Cerebellum (tissue), 4 donors: ENCODE measurements at places on chromosomes 12 and 14. TPM values are rescaled to one million over a fixed set of nuclear protein-coding genes. Genes with fewer than 3 reads are reported as not detected.
A peak's percentile ranks its signal among the peaks of the same experiment; 100 is the strongest.

GRCh38 chr12:132046561-132046960 lies 96.8 kb downstream of the EP400 start:
- DNase-seq: no peak

- no peak for DNase-seq
Observed at GRCh38 chr14:99752486-99753121, 40.6 kb upstream of the EML1 start.

DNA sequence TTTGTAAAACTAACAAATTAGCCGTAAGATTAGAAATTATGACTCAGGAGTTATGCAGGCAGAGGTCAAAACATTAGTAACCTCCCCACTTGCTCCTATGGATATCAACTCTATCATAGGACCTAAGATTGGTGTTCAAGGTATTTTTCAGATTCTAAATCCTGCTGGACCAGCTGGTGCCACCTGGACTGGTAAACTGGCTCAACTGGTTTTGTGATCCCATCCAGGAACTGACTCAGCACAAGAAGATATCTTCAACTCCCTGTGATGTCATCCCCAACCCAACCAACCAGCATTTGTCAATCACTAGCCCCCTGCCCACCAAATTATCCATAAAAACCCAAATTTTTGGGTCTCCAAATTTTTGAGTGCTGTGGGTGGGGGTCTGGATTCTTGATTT lies 98.1 kb upstream of the OR4E1 start:
- DNase-seq: no peak

DNA sequence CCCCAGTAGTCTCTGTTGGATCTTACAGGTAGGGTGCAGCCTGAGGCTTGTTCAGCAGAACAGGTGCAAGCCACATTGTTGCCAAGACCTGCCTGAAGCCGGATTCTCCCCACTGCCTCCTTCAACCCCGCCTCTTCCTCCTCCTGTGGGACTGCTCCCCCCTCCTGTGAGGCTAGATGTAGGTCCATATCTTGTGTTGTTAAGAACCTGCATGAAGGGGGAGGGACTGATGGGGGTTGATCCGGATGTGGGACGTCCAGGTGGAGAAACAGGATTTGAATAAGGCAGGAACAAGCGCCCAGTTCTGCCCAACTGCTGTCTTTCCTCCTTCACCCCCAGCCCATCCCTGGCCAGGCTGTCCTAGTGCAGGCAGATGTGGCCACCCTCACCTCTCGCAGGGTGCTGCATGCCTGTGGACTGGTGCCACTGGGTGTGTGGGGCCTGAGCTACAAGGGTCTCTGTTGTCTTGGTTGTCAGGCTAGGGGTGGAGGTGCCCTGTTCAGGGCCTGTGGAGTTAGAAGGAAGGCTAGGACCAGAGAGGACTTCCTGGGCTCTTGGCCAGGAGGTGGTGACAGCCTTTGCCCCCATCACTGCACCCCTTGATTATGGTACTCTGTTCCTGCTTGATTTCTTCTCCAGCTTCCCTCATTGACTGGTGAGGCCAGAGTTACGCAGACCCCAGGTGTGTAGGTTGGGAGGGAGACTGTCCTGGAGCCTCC lies 1.4 kb downstream of the NR4A1 start:
- DNase-seq: no peak

GRCh38 chr14:24394275-24394674 lies 4.5 kb upstream of the NYNRIN start:
- no peak for DNase-seq

DNA sequence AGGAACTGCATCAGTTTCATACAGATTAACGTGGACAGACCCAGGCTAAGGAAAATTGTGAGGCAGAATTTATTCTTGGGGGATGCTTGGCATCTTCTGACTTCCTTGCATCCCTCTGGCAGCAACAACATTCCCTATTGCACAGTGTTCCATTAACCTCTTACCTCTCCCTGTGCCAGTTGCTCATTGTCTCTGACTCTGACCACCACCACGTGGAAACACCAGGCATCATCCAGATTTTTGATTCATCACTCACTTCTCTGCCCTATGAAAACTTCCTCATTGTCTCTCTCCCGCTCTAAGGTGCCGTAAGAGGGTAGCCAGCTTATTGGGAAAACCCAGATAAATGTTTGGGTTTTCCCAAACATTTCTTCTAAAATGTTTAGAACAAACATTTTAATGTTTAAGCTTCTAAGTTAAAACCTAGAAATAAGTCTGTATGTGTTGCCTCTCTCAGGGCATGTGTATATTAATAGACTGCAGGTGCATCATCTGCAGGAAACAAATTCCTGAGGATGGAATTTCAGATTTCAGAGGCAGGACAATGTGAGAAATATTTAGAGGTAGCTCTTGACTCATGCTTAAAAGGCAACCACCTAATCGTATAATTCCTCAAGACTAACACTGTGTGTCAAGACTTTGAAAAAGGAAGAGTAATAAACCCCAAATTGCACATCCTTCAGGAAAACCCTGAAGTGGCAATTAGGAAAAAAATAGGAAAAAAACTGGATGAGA lies 64.5 kb upstream of the SLC35F4 start:
- DNase-seq: no peak

- no peak for DNase-seq
Observed at GRCh38 chr14:102930753-102931579, 8.5 kb downstream of the AMN start.

DNA sequence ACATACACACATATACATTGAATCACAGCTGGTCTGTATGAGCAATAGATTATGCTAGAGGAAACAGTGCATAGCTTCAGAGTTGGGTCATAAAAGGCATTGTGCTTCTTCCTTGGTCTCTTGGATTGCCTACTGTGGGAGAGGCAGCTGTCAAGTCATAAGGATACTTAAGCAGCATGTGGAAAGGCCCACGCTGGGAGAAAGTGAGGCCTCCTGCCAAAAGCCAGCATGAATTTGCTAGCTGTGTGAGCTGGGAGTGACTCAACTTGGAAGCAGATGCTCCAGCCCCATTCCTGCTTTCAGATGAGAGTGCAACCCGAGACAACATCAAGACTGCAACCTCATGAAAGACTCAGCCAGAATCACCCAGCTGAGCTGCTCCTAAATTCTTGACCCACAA lies 311.9 kb upstream of the TBX3 start:
- DNase-seq: no peak

GRCh38 chr12:116818341-116818856 lies 62.8 kb downstream of the HRK start:
- peak; percentile 30 for DNase-seq

SLC24A4 gene
- total RNA-seq: 4.7 TPM

GRCh38 chr14:77640756-77641533 lies 24.5 kb upstream of the SPTLC2 start:
- DNase-seq: no peak

DNA sequence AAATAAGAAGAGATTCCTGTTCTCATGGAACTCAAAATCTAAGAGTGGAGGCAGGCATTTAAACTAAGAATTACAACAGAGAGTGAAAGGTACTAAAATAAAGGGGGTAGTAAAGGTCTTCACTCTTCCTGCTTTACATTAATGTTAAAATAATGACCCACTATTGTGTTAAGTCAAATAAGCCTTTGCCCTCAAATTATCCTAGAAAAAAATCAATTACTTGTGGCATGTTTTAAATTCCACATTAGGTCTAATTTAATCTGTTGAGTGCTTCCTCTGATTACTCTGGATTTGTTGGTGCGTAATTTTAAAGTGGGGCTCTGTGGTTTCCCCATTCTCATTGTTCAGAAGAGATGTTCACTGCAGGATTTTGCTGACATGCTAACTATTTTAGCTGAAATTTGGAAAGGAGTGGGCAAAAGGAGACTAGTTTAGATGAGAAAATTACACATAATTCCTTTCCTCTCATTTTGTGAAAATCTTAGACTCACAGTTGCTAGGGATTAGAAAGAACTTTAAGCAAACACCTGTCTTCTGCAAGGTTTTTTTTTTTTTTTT lies 35.5 kb downstream of the BTG1 start:
- no peak for DNase-seq

DNA sequence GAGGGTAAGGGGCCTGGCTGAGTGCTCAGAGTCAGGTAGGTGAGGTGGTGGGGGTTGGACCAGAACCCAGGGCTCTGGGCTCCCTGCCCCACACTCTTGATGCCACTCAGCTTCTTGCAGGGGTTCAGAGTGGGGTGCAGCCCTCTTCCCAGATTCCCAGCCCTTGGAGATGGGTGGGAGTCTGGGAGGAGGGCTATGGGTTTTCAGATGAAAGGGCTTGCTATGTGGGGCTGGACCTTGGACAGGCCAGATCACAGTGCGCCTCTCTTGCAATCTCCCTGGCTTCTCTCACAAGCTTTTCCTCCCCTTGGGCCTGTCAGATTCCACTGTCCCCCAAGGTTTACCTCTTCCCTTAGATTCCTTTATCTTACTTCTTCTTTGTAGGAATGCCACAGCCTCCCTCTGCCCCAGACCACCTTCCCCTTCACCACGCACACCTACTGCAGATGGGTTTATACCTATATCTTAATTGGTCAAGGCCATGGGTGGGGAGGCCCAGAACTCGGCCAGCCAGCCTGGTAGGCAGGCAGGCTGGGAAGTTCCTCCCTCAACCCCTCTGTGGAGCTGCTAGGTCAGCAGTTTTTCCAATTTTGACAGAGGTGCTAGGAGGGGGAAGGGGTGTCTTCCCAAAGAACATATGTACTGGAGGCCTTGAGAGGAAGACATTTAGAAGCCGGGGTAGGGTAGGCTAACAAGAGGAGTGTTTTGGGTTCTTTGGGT lies 1.4 kb downstream of the NYNRIN start:
- DNase-seq: no peak

RHEBL1 gene
- total RNA-seq: 0.91 TPM

- no peak for DNase-seq
Observed at GRCh38 chr12:103844305-103844704, 3.3 kb upstream of the NT5DC3 start.

GRCh38 chr12:6626654-6627283 lies 9.0 kb downstream of the LPAR5 start:
- DNase-seq: no peak

DNA sequence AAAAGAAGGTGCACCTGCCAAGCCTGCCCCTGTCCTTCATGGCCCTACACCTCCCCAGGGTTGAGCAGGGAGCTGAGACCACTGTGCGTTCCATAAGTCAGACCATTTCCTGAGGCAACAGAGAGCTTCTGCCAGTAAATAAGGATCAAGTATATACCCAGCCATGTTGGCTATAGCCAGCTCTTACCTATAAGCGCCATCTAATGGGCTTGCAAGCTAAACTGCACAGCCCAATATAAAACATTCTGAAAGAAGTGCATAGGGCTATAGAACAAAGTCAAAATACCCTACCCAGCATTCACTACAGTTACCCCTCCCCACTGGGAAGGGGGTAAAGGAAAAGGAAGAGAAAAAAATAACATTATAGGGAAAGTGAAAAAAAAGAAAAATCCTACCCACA lies 59.3 kb upstream of the SCAF11 start:
- no peak for DNase-seq

- DNase-seq: no peak
Observed at GRCh38 chr12:96585977-96586376, 96.6 kb downstream of the CFAP54 start.

DNA sequence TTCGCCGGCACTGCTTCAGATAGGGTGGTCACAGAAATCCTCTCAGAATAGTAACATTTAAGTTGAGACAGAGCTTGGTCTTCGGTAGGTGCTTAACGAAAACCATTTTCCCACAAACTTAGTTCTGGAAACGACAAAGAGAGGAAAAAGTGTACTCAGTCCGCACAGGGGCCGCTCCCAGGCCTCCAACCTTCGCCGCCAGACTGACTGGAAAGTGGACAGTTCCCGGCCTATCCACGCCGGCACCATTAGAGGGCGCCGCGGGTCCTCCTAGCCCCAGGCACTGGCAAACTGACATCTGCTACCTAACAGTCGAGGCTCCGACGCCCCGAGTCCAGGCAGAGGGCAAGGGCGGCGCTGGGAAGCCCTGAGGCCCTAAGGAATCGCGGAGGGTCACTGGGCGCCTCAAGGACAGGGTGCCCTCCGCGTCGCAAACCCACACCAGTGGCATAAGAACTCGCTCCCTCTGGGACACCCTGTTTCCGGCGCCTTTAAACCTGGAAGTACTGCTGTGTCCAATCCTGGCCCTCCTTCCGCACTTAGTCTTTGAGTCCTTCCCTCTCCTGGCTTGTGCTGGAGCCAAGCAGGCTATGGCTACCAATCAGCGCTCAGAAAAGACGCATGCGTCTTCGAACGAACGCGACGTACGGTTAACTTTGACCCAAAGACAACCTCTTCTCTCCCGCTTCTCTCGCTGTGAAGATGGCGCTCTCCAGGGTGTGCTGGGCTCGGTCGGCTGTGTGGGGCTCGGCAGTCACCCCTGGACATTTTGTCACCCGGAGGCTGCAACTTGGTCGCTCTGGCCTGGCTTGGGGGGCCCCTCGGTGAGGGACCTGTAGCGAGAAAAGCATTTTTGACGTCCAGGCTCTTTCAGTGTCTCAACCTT lies at the start of gene LETMD1:
TSS of gene LETMD1 (plus strand) at position 673 of the 886 bp plus-strand sequence. CDS start at position 703, 30 bp downstream.
- DNase-seq: peak; percentile 96

TAS2R30 gene
- total RNA-seq: 29.1 TPM

DNA sequence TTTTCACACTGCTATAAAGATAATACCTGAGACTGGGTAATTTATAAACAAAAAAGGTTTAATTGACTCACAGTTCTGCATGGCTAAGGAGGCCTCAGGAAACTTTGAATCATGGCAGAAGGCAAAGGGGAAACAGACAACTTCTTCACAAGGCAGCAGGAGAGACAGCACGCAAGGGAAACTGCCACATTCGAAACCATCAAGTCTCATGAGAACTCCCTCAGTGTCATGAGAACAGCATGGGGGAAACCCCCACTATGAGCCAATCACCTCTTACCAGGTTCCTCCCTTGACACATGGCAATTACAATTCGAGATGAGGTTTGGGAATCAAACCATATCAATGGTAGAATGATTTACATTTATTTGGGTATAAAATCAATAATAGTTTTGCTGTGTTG lies 558.5 kb downstream of the TMTC2 start:
- no peak for DNase-seq

DNA sequence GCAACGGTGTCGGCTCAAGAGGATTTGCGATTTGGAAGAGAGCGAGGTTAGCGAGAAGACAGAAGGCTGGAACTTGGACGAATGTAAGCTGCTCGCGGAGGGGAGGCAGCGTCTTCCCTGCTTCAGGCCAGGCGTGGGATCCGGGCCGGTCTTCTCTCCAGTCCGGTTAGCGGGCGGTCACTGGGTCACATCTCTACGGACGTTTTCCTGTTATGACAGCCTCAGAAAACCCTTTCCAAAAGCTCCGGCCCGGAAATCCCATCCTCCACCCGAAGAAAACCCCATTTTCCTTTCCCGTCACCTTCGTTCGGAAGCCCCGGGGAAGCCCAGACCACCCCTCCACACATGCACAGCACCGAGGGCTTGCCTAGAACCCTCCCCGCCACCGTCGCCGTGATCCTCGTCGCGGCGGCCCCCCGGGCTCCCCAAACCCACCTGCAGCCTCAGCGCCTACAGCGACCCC lies 268 bp downstream of the NDUFB1 start:
- DNase-seq: peak; percentile 63

- peak; percentile 87 for DNase-seq
Observed at GRCh38 chr14:75277008-75277814, 1.4 kb upstream of the FOS start.

AMHR2 gene
- total RNA-seq: not detected

GRCh38 chr14:28482251-28483040 lies 284.1 kb upstream of the FOXG1 start:
- DNase-seq: no peak
